ENCODE measurements at places on chromosomes 7 and 10.

DNA sequence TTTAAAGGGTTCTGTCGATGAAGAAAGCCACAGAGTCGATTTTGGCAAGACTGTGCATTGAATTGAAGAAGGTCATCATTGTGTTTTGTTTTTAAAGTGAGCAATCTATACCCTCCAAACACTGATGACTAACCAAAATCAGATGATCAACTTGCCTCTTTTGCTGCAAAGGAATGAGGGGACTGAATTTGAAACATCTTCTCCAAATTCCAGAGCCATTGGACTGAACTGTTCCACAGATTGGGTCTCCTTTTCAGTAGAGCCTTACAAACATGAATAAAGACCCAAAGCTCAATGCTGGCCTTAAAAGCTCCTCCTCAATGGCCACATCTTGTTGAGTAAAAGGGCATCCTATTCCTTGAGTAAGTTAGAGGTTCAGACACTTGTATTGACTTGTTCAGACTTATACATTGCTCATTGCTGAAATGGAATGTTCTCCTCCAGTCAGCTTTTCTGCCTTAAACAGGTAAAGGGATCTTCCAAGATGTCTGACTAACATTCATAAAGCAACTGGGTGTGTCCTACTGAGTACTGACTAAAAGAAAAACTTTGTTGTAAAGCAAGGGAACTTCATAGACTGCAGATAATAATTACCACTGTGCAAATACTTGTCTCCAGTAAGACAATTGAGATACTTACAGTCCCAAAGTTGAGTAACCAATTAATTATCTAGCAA lies 630.6 kb downstream of the KCNMA1 start:
- no peak for DNase-seq

DNA sequence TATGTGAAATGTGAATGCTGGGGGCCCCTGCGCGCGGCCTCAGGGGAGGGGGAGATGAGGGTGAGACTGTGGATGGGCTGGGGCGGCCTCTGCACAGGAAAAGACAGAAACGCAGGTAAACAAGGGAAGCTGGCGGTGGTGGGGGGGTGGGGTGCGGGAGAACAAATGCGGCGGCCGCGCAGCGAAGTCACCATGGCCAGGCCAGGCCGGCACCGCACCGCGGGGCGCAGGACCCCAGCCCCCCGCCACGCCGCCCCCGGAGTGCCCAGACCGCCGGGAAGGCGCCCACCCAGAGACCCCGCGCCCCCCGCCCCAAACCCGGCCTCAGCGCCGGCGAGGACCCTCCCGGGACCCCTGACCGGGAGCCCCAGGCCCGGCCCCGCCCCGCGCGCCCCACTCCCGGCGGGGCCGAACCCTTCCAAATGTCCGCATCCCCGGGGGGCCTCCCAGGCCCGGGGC lies 14.5 kb upstream of the DNAAF5 start:
- no peak for DNase-seq

GRCh38 chr7:107972075-107972482 lies 30.9 kb downstream of the LAMB1 start:
- DNase-seq: no peak

DNA sequence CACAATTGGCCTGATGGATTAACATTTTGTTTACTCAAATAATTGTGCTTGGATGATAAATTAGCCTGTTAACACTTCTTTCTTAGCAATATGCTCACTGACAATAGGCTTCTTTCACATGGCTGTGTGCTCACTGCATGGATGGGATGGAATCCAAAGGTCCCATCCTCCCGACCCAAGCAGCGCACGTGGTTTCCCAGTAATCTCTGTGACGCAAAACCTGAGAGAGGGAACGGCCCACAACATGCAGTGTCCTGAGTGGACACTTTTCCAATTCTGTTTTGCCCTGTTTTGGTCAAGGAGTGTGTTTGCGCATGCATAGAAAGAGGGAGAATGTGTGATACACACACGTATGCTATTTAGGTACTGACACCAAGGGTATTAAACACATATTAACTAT lies 42.1 kb upstream of the RASGEF1A start:
- no peak for DNase-seq

DNA sequence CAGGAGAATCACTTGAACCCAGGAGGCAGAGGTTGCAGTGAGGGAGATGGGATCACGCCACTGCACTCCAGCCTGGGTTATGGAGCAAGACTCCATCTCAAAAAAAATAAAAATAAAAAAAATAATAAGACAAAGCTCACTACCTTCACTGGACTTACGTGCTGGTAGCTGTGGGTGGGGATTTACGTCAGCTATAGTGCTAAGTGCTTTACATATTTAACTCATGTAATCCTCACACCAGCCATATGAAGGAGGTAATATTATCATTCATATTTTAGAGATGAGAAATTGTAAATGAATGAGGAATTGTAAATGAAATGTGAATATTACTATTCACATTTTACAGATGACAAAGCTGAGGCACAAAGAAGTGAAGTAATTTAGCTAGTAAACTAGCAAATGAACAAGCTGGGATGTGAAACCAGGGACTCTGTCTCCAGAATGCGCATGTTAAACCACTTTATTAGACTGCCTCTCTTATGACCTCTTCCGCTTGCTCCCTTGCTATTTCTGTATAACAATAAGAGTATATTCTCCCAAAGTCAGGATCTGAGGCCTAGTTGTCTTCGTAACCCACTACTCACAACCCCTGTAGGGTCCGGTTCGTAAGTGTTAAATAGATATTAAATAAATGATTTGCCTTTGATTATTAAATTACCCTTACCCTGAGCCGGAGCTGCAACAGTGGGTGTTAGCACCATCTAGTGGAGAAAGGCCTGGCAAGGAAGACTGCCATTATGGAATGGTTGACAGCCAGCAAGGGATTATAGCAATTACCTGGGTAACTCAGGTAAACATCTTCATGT lies 70.2 kb downstream of the HTR7 start:
- no peak for DNase-seq

DNA sequence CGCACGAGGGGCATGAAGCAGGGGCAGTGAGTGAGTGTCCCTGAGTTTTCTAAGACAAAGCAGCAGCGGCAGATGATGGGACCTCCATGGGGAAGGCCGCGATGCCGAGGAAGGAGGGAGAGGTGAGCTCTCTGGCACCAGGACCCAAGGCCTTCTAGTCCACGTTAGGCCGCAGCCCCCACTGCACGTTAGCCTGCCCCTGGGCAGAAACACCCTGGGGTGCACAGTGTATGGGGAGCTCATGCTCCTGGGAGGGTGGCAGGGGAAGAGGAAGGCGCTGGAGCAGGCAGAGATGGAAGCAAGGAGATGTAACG lies 97.3 kb upstream of the IKZF1 start:
- no peak for DNase-seq

DNA sequence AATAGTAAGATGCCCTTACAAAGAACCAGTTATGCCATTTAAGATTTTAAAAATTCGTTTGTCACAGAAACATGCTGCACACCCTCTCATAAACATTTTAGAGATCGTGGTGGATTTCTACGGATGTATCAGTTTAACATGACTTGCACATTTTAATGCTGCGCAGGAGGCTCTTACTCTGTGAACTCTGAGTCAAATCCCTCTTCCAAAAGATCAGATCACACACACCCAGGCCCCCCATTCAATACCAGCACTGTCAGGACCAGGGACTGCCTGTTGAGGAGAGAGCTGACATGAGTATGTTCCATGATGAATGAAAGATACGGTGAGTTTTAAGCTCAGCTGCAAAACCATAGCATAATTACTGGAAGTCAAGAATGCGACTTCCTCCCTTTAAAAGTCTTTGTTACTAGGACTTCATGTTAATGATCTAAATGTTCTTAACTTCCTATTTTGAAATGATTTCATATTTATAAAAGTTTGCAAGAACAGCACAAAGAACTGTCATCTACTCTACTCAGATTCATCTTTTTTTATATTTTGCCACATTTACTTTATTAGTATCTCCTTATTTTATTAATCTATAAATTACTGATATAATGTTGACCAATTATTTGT lies 500.2 kb downstream of the GLRX3 start:
- no peak for DNase-seq

- no peak for DNase-seq
Measured at GRCh38 chr10:77582710-77583115, 54.9 kb downstream of the KCNMA1 start.

- no peak for DNase-seq
Measured at GRCh38 chr7:74365322-74366022, 76.3 kb downstream of the CLIP2 start.

- DNase-seq: no peak
Measured at GRCh38 chr10:100109670-100110069, 28.0 kb upstream of the CPN1 start.

DNA sequence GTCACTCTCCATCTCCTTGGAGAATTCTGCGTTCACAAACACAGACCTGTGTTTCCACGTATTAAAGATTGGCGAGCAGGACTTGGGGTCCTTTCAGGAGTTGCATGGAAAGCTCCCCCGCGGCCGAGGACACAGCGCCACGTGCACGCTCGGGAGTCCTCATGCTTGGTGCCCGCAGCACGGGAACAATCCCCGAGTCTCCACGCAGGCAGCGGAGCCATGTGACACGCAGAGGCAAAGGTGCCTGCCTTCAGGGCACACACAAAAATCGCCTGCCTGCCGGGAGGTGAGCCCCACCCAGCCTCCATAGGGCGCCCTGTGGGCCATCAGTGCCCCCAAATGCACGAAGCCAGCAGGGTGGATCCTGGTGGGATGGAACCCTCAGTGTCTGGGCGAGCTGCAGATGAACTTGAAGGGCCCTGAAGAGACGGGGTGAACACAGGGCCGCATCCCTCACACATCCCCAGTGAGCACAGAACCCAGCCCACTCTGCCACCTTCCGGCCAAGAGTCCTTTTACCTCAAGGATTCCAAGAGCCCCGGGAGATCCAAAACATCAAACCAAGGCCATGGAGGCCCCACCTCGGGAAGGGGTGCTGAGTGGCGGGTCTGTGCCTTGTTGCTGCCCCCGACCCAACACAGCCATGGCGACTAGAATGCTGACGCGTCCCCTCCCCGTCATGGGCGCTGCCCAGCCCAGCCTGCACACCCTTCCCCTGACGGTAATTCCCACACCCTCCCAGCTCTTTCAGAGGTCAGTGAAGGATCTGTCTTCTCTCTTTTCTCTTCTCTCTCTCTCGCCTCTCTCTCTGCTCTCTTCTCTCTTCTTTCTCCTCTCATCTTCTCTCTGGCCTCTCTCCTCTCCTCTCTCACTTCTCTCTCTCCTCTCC lies 55.9 kb downstream of the CFAP46 start:
- no peak for DNase-seq

GRCh38 chr10:50388181-50388580 lies 136.9 kb upstream of the ASAH2 start:
- no peak for DNase-seq

DNA sequence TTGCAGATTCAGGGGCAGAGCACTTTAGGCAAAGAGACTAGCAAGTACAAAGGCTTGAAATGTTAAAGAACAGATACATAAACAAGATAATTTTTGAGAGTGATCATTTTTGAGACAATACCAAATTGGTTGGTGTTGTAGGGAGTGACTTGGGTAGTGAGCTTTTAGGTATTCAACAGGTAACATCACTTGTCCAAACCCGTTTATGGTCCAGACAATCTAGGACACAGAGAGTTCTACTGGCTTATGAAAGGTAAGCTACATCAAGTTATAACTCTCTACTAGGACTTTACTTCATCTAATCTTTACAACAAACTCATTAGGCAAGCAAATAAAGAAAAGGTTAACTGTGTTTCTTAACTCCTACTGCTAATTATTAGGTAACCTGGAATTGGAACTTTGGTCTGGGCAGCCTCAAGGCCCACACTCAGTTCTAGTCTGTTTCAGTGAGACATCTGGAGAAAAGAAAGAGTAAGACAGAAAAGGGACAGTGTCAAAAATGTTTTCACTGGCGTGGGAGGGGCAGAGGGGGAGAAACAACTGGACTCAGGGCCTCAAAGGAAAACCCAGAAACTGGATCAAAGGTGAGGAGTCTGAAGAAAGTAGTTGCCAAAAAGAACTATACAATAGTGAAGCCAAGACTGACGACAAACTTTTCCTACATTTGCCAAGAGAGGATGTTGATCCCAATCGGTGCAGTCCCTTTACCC lies 39.2 kb downstream of the GNAT3 start:
- DNase-seq: no peak

GRCh38 chr10:101257084-101257483 lies 27.8 kb upstream of the LBX1 start:
- DNase-seq: no peak

- no peak for DNase-seq
Measured at GRCh38 chr10:98400482-98400881, 14.5 kb downstream of the PYROXD2 start.

Measured in GM12864 (cell line).